ENCODE measurements at places on chromosomes 2 and 18.

GRCh38 chr2:116269040-116269439 is 1545.5 kb upstream of the DDX18 start:
- DNase-seq, result no peak

DNA sequence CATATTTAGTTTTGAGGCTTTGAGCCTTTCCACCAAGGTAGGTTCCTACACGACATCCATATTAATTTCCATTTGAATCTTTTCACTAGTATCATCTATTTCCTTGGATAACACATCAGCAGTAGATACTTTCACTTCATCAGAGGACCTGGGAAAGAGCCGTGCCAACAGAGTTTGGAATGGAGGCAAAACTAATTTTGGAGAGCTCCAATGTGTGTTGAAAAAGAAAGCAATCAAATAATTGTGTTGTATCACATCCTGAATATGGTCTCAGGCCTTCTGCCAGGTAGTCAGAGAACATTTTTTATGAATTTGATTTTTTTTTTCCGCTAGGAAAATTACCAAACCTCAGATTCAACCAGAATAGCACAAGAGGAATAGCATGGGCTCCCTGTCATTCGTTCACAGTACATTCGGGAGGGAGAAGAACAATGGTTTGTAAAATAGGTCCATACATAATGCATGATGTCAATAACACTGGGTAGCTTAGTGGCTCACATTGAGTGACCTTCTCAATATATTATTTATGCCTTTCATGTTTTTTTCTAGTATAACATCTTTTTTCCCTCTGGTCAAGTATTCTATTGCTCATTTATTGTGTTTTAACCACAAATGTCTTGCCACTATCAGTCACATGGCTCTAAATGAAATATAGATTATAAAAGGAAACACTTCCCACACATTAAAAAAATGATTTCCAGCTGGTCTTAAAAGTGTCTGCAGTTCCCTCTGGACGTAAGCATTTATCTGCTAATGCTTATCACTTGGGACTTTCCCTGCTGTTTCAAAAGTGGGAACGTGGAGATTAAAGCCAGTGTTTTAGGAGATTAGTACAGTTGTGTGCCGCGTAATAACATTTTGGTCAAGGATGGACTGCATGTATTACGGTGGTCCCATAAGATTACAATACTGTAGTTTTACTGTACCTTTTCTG is 68.6 kb upstream of the RAPH1 start:
- DNase-seq, result no peak

DNA sequence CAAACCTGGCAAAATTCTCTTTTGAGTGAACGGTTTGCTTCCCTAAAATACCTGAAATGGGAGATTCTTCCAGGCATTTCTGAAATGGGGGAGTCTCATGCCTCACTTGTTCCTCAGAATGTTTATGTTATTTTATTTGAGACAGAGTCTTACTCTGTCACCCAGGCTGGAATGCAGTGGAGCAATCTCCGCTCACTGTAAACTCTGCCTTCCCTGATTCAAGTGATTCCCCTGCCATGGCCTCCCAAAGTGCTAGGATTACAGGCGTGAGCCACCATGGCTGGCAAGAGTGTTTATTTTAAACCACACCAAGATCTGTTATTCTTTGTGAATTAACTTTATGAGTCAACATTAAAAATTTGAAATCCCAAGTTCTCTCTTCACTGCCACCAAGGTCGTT is 6.4 kb upstream of the FHL2 start:
- no peak for DNase-seq

DNA sequence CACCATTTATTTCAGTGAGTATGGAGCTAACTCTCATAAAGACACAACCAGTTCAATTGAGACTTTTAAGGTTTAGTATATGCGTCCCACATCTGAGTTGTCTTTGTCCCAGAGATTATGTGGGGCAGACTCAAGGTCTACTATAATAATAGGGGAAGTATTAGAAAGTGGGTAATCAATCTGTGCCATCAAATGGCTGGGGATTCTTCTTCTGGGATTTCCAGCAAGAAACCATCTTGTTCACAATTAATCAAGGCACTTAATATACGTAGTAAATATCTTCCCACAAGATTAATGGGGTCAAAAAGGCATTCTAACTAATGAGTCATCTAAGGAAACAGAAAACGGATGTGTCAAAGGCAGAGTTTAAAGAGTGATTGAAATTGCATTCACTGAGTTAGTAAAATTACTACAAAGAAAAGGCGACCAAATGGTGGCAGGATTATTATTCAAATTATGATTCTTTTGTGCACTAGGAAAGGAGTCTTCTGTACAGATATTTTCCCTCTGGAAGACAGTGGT is 179.8 kb upstream of the REG3G start:
- DNase-seq, result no peak

- DNase-seq, result no peak
These were observed 580.8 kb downstream of the ERBB4 start for GRCh38 chr2:211957799-211958198.

- DNase-seq, result no peak
These were observed 359.3 kb upstream of the TNP1 start for GRCh38 chr2:217219164-217219520.

DNA sequence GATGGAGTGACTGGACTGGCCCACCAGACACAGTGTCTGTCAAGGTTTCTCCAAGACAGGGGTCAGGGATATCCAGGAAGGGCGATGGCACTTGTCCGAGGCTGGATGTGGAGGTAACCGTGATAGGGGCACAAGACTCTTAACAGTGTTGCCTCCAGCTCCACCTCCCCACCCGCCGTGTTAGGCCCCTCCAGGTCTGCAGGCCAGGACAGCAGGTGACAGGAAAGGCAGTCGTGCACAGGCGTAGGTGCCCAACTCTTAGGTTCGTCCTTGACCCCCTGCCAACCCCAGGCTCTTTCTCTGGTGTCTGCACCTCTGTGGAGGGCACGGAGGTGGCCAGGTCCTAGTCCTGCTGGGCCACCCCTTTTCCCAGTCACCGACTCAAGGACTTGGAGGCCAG is 10.1 kb downstream of the ITM2C start:
- DNase-seq, result no peak

GRCh38 chr2:191500566-191500883 is 177.4 kb upstream of the NABP1 start:
- DNase-seq, result no peak

- no peak for DNase-seq
These were observed 12.0 kb upstream of the SP9 start for GRCh38 chr2:174322746-174323145.

DNA sequence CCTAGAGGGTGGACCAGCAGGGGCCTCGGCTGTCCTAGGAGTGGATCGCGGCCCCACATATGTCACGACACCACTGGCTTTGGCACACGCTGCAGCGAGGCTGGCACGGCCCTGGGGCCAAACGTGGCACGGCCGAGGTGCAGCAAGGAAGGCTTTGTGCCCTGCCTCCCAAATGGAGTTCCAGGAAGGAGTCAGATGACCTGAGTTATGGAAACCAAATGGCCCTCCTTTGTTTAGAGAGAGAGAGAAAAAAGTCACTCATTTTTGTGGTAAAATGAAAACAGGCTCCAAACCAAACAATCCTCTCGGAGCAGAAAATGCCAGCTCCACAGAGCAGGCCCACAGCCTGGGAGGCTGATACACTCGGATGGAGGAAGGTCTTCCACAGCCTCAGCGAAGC is 105.6 kb downstream of the ANTXR1 start:
- DNase-seq, result no peak

- DNase-seq, result peak; percentile 70
These were observed 32.7 kb downstream of the SIX3 start for GRCh38 chr2:44974064-44974715.

- DNase-seq, result no peak
These were observed 2.3 kb downstream of the KCNE4 start for GRCh38 chr2:223054193-223054781.

GRCh38 chr2:45232818-45233217 is 223.6 kb upstream of the SIX2 start:
- no peak for DNase-seq

- no peak for DNase-seq
These were observed 58.2 kb upstream of the ST6GAL2 start for GRCh38 chr2:106944215-106944614.

DNA sequence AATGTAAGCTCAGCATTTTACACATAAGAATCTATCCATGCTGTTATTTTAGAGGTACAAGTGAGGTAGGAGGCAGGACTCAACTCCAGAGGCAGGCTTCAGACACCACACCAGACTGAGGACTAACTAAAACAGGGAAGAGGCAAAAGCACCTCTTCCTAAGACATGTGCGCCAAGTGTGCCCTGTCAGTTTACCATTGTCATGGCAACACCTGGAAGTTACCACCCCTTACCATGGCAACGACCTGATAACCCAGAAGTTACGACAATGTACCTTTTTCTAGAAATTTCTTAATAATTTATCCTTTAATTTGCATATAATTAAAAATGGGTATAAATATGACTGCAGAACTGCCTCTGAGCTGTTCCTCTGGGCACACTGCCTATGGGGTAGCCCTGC is 160.1 kb downstream of the FAM124B start:
- no peak for DNase-seq

GRCh38 chr18:36176711-36177110 is 10.6 kb upstream of the MOCOS start:
- DNase-seq, result no peak

DNA sequence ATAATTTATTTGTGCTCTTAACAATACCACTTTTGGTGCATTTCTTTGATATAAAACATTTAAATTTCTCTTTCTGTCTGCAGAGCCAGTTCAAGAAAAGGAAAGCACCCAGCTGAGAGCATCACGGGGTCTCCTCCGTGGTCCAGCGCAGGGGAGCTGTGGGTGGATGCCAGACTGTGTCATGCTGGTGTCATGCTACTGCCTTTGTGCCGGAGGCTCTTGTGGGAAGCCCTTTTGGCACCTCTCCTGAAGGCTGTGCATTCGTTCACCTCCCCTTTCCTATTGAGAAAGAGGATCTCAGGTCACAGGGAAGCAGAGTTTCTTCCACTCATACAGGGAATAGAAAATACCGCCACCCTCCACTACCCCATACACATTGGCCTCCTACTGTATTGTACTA is 450.4 kb downstream of the GALR1 start:
- no peak for DNase-seq

GRCh38 chr2:73985308-73986084 is 786 bp downstream of the TET3 start:
- DNase-seq, result peak; percentile 86

- DNase-seq, result no peak
These were observed 56.0 kb downstream of the EN1 start for GRCh38 chr2:118791483-118791882.

GRCh38 chr2:141767051-141767450 is 363.8 kb downstream of the LRP1B start:
- DNase-seq, result no peak

DNA sequence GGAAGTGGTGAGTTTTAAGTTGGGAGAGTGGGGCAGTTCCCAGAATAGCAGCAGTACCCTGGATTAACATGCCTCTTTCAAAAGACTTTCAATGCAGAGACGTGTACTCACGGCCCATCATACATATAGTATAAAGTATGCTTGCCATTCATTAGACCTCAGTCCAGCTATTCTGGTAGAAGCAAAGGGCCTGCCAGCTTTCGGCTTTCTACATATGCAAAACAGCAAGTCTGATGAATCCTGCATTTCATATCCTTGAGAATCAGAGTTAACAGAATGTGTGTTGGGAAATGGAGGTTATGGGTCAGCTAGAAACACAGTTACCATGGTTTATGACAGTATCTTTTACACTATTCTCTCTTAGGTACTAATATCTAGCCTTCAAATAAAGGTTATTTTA is 27.5 kb downstream of the SATB2 start:
- DNase-seq, result no peak

DNA sequence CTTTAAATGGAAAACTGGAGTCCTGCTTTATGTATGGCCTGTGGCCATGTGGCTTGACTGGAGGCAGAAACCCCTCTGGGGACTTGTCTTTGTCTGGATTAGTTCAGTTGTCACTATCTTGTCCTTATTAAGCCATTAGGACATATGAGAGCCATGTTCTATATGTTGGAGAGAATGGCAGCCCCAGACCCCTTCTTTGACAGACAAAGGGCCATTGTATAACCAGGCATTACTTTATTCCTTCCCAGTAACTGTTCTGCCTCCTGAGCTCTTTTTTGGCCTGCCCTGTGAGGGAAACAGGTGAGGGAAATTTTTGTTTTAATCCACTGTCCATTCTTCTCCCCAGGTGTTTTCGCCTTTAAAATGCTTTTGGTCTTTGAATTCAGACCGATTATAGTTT is 43.3 kb downstream of the FSHR start:
- DNase-seq, result no peak

DNA sequence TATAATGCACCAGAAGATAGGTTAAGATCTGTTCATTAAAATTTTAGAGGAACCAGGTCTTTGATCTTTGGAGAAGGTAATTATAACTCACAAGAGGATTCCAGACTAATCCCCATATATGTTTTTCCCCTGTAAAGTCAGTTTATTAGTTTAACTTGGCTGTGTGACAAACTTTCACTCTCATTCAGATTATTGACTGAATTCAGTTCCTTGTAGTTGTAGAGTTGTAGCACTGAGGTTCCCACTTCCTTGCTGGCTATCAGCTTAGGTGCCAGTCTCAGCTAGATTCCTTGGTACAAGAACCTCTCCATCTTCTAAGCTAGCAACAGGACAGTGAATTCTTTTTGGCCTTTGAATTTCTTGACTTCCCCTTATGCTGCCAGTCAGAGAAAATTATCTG is 19.1 kb downstream of the REG1A start:
- DNase-seq, result no peak

DNA sequence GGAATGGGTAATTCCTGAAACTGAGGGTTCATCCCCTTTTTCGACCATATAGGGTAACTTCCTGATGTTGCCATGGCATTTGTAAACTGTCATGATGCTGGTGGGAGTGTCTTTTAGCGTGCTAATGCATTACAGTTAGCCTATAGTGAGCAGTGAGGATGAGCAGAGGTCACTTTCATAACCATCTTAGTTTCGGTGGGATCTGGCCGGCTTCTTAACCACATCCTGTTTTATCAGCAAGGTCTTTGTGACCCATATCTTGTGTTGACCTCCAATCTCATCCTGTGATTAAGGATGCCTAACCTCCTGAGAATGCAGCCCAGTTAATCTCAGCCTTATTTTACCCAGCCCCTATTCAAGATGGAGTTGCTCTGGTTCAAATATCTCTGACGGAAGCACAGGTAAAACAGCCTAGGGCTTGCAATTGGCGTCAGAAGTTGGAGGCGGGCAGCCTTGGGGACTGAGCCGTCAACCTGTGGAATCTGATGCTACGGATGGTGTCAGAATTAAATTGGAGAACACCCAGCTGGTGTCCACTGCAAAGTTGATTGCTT is 19.5 kb downstream of the RALBP1 start:
- no peak for DNase-seq

DNA sequence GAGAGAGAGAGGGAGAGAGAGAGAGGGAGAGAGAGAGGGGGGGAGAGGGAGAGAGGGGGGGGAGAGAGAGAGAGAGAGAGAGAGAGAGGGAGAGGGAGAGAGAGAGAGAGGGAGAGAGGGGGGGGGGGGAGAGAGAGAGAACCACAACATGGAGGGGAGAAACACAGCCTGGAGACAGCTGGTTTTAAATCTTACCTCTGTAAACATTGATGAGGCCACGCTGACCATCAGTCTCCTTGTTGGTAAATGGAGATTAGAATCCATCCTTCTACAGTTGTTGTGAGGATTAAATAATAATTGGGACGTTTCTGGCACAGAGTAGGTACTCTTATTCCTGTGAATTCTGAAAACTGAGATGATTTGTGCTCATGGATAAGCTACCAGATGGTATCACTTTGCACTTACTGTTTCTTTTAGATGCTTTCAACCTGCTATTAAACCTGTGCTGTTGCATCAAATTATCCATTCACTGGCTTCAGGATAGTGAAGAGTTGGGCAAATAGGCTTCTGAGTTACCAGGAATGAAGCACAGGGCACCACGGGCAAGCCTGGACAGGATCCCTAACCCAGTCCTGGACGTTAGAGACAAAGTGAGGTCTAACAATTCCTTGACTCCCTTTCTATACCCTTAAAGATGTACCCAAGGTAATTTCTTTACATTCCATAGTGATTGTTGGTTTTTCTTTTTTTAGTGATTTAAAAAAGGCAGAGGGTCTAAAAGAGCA is 318.1 kb downstream of the ZNF521 start:
- no peak for DNase-seq

Measured in iPS-NIHi11 (cell line).